Astrocyte (in vitro differentiated cells and primary cell): ENCODE measurements at places on chromosomes 16 and 17.

- no peak for DNase-seq
Observed at GRCh38 chr16:89536886-89537548, 23.5 kb upstream of the RPL13 start.

DNA sequence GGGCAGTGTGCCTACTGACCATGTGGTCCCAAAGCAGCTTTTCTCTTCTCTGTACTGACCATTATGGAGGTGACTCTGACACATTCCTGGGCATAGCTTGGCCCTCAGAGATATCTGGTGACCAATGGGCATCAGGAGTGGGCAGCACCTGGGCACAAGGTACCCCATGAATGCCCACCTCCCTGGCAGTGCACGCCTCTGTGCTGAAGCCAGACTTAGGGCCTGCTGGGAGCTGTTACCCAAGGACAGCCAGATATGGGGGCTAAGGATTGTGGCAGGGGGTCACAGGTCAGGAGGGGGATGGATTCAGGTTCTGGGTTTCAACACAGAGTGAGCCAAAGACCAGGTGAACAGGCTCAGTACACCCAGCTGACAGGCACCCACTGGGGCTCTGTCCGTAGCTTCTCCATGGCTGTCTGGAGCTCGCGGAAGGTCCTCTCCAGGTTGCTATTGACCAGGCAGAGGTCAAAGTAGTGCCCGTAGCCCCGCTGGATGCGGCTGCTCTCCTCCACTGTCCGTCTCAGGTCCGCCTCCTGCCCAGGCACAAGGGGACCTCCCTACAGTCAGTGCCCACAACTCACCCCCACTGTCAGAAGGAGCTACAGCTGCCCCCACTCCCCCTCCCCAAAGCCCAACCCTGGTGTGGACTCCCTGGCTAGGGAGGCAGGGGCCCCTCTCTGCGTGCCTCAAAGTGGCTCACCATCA, 29.7 kb downstream of the MPP2 start:
- no peak for DNase-seq

DNA sequence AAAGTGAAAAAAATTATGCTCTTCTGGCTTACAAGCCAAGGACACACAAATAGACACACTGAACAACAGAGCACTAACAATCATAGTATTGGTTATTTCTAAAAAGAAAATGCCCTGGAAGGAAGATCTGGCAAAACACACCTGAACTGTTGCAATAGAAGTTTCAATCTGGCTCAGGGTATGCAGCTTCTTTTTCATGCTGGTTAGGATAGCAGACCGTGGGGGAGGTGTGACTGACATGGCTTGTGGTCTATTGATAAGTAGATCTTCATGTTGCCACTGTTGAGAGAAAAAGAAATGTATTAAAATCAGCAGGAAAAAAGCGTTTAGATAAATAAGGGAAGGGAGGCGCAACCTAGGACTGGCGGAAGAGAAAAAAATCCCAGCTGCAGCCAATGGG, 26.5 kb upstream of the ARL6IP1 start:
- DNase-seq: no peak

DNA sequence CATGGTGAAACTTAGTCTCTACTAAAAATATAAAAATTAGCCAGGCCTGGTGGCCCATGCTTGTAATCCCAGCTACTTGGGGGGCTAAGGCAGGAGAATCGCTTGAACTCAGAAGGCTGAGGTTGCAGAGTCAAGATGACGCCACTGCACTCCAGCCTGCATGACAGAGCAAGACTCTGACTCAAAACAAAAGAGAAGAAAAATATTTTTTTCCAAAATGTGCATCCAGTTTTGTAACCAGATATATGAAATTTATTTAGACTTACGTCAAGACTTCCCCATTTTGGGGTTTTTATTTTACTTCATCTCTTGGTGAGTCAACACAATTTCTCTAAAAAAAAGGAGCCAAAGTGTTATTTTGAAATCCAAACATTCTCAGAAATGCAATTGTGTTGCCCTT, 5.5 kb upstream of the TM4SF5 start:
- no peak for DNase-seq

DNA sequence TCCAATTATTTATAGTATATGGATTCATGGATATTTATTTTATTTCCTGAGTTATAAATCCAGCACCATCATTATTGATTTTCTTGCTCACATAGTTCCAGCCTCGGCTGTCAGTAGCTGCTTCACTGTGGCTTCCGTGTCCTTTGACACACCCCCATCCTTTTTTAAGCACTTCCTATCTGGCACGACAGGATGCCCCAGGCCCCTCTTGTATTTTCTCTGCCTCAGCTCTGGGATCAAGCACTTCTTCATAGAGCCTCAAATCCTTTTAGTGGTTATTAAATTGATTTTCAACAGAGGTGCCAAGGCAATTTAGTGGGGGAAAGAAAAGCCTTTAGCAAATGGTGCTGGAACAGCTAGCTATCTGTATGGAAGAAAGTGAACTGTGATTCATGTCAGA, 59.8 kb downstream of the GAN start:
- DNase-seq: no peak

GRCh38 chr17:7634384-7634783, 4.4 kb downstream of the SHBG start:
- DNase-seq: no peak

- DNase-seq: no peak
Observed at GRCh38 chr17:82222816-82223215, 6.0 kb upstream of the SLC16A3 start.

DNA sequence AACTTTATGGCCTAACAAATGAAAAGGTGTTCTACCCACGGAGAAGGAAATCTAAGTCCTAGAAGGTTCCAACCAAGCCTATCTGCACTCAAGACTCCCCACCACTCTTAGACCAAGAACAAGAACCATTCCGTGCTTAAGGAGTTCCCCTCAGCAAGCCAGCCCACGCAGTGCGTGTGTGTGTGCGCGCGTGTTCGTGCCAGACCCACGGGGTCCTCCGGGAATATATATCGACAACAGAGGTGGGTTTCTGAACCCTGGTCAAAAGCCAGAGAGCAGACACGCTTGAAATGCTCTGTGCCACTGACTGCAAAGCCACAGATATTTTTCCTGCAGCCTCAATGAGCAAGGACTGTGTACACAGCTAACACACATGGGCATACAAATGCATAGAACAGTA, 70.7 kb downstream of the SLC39A11 start:
- no peak for DNase-seq

DNA sequence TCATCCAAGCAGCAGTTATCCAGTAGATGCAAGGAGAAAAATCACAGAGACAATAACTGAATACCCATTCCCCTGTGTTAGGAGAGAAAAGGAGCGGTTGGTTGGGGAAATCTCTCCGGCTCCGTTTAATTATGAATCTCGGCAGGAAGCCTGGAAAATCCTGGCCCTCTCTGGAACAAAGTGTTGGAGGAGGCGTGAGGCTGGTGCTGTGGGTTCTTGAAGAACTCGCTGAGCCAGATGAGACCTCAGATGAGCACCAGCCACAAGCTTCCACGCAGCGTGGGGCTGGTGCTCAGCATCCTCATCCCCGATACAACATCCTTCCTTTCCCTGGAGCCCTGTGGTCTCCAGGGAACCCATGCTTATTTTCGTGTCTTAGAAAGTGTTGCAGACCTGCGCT, 39.7 kb downstream of the CACNG4 start:
- DNase-seq: no peak

GRCh38 chr17:45877467-45877866, 16.9 kb upstream of the MAPT start:
- no peak for DNase-seq

- DNase-seq: no peak
Observed at GRCh38 chr16:1054660-1055556, 17.6 kb upstream of the SSTR5 start.

DNA sequence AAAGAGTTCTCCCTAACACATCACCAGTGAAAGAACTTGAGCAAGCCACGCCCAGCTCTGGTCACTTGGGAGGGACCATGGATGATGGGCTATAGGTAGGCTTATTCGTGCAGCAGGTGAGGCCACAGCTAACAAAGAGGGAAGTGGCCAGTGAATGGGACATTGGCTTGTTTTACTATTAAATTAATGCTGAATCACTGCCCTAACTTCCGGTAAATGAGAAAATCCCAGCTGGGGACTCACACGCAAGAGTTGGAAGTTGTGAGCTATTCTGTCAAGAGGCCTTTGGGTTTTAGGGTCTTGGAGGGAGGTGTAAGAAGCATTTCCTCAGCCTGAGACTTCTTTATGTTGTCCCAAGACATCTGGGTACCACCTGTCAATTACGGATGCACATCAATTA, 315.3 kb downstream of the XYLT1 start:
- DNase-seq: no peak

DNA sequence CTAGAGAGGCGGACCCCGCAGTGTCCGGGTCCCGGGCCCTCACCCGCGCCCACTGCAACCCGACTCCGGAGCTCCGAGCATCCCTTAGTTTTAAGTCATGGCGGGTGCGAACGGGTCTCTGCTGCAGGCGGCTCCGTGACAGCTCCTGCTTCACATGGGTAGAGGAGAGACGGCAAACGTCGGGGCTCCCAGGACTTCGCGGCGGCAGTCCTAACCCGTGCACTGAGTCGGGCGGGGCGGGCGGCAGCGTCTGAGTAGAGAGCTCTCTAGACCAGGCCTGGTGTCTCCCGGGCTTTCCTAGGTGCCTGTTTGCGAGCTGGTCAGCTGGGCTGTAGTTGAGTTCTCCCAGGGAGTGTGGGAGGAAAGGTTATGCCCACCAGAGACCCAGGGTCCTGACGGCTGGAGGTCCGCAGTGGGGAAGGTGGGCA, 345 bp downstream of the TSC2 start:
- no peak for DNase-seq

DNA sequence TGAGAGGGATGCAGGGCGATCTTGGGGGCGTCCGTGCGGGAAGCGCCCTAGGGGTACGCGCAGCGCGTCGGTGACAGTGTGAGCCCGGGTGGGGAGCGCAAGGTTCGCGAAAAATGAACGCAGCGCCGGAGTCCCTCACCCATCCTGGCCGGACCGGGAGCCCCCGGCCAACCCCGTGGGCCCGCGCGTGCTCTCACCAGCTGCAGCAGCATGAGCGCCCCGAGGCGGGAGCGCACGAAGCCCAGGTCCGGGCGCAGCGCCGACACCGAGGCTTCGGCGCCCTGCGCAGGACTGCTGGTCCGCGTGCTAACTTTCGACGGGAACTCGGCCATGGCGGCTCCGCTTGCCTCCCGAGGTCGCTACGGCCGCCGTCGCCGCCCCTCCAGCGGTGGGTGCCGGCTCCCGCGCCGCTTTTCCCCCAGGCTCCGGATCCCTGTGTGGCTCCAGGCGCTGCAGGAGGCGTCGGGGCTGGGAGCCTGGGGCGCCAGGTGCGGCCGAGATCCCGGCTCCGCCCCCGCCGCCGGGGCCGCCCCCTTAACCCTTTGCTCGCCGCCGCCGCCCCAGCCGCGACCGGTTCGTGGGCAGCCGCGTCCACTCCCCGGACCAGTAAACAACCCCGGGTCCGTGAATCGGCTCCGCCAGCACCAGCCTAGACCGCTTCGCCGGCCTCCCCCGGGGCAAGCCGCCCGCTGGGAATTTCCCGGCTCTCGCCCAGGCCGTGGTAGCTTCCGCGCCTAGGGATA, at the start of gene PLLP:
Gene PLLP (minus strand): TSS at position 464 of the 743 bp plus-strand sequence. CDS start 132 bp downstream, at position 332.
- DNase-seq: no peak

DNA sequence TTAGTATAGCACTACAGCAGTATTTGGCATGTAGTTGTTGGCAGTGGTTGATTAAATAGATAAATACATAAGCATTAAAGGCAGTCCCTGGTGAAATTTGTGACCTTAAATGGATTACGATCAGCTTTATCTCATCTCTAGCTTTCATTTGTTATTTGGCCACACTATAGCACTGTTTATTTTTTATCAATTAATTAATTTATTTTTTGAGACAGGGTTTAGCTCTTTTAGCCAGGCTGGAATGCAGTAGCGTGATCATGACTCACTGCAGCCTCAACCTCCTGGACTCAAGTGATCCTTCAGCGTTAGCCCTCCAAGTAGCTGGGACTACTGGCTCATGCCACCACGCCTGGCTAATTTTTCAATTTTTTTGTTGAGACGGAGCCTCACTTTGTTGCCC, 18.7 kb upstream of the ARHGAP17 start:
- peak; percentile 90 for DNase-seq

DNA sequence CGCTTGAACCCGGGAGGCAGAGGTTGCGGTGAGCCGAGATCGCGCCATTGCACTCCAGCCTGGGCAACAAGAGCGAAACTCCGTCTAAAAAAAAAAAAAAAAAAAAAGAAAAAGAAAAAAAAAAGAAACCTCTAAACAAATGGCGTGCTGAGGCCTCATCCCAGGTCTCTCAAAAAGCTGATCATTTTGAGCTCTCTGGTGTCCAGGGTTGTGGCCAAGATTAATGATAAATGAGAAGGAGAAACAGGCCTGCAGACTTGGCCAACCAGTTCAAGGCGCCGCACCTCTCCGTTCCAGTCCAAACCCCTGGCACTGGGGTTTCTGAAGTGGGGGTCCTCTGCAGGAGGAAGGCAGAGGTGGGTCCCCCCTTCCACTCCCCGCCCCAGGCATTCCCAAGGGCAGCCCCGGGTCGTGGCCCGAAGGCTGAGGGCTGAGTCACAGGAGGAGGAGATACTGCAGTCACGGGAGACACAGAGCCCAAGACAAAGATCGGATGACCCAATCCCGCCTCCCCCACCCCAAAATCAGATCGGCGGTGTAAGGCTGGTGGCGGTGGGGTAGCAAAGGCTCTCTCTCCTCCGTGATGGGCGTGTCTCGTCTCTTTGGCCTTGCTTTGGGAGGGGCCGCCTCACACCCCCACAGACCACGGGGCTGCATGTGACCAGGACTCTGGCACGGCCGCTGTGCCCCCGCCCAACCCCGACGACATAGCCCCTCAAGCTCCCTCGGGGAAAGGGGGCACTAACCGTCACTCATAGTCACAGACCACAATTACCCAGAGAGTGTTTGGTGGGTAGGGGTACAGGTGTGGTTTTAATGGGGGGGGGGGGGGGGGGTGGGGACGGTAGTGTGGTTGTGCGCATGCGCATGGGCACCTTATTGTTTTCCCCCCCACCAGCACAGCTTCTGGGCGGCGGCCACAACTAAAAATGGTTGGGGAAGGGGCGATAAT, 1.1 kb downstream of the VAT1 start:
- peak; percentile 39 for DNase-seq

GRCh38 chr16:29816694-29817441, 916 bp downstream of the PAGR1 start:
- no peak for DNase-seq

- DNase-seq: no peak
Observed at GRCh38 chr17:19610879-19611278, 37.7 kb upstream of the ALDH3A2 start.

DNA sequence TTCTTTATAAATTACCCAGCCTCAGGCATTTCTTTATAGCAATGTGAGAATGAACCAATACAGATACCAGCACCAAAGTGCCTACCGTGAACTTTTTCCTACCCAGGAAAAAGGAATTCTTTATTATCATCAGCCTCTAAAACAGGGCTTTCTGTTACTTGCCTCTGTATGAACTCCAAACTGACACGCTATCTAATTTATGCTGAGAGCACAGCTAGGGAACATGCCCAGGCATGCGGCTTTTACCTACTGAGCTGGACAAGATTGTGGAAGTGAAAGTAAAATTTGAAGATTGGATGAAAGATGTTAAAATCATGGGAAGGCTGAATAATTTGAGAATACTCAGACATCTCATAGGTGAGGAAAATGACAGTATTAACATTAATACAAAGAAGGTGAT, 24.4 kb upstream of the ADCY9 start:
- DNase-seq: peak; percentile 70

GRCh38 chr16:4081047-4081446, 35.2 kb downstream of the ADCY9 start:
- no peak for DNase-seq

- DNase-seq: no peak
Observed at GRCh38 chr16:77536809-77537208, 102.0 kb upstream of the ADAMTS18 start.
